ENCODE measurements at places on chromosomes 1 and 21.

GRCh38 chr1:179926850-179927205 lies 27.8 kb upstream of the CEP350 start:
- no peak for DNase-seq

DNA sequence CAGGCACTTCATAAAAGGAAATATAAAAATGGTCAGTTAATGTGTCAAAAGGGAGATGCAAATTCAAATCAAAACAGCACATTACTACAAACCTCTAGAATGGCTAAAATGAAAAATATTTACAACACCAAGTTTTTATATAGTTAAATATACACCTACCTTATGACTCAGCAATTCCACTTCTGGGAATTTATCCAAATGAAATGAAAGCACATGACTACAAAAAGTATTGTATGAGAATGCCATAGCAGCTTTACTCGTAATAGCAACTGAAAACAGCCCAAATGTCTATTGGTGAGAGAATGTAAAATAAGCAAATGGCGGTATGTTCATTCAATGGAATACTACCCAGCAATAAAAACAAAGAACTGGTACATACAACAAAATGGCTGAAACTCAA lies 175.8 kb upstream of the SPAG17 start:
- DNase-seq = no peak

GRCh38 chr1:60527567-60527966 lies 454.0 kb upstream of the C1orf87 start:
- DNase-seq = no peak

GRCh38 chr1:246139745-246140182 lies 367.3 kb downstream of the SMYD3 start:
- DNase-seq = no peak

DNA sequence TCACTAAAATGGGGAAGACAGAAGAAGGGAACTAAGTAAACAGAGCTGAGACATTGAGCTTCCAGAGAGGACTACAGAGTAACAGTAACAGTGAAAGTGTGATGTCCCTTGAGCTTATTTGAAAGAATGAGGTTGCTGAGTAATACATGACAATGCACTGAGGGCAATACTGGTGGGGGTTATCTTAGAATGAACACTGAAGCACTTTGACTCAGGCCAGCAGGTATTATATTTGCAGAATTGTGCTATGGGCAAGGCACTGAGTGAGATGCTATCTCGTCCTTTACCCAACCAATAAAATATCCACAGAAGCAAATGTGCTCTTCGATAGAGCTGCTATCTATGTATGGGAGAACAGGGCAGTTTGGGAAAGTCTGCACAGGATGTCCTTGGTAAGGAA lies 133.2 kb downstream of the DISP1 start:
- DNase-seq = no peak

- DNase-seq = no peak
These were observed 18.6 kb downstream of the TMEM81 start for GRCh38 chr1:205065666-205066065.

DNA sequence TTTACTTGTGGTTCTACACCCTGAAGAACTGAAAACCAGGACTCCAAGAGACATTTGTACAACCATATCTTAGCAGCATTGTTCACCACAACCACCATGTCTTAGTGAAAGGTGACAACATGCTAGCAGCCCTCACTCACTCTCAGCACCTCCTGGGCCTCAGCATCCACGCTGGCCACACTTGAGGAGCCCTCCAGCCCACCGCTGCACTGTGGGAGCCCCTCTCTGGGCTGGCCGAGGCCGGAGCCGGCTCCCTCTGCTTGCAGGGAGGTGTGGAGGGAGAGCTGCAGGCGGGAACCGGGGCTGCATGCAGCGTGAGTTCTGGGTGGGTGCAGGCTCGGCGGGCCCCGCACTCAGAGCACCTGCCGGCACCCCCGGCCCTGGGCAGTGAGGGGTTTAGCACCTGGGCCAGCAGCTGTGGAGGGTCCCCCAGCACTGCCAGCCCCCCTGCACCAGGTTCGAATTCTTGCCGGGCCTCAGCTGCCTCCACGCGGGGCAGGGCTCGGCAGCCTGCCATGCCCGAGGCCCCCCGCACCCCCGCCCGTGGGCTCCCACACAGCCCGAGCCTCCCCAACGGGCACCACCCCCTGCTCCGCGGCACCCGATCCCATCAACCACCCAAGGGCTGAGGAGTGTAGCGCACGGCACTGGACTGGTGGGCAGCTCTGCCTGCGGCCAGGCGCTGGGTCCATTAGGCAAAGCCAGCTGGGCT lies 9.2 kb downstream of the C1orf159 start:
- no peak for DNase-seq

DNA sequence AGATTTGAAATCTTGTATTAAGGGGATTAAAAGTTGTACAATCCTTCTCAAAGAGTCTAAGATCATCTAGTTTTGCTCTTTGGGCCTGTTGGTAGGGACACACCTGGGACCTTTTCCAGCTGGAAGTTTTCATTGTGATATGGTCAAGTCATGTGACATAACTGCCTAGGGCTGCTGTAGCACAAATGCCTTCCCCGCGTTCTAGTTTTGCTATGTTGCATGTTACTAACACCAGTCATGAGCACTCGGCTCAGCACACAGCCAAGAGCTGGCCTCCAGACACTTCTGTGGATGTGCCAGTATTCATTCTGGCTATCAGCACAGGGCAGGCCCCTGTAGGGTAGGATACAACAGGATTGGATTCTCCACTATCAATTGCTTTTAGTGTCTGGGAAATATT lies 14.6 kb upstream of the FLG2 start:
- DNase-seq = no peak

- DNase-seq = no peak
These were observed 20.9 kb downstream of the HLCS start for GRCh38 chr21:36945496-36946138.

DNA sequence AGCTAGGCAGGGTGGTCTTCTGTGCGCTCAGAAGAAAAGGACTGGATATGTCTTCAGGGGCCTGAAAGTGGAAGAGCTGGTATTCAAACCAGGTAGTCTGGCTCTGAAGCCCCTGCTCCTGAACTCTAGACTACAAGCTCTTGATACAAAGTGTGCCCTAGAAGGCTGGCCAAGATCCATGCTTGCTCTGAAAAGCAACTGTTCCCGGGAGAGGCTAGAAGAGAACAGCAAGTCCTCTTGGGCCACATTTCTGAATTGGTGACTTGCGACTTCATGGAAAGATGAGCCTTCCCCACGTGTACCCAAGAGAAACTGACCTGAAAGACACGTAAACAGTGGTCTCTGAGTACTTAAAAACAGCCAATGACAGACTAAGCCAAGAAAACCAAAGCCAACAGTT lies 123.3 kb upstream of the GRIK3 start:
- no peak for DNase-seq

GRCh38 chr1:26378088-26378878 lies 5.7 kb upstream of the ZNF683 start:
- DNase-seq = peak; percentile 84

DNA sequence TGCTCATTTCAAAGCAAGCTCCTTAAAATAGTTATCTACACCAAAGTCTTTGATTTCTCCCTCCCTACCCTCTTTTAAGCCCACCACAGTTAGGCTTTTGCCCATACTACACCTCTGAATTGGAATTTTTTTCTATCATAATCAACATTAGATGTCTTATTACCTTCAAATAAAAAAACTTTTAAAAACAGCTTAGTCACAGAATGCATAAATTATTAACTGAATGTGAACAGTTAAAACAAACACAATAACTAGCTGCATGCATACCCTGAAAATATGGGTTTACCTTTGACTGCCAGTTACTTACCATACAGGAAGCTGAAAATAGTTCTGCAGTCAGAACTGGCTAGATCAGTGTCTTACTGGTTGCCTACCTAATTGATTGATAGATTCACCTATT lies 210.9 kb downstream of the TGFB2 start:
- no peak for DNase-seq

DNA sequence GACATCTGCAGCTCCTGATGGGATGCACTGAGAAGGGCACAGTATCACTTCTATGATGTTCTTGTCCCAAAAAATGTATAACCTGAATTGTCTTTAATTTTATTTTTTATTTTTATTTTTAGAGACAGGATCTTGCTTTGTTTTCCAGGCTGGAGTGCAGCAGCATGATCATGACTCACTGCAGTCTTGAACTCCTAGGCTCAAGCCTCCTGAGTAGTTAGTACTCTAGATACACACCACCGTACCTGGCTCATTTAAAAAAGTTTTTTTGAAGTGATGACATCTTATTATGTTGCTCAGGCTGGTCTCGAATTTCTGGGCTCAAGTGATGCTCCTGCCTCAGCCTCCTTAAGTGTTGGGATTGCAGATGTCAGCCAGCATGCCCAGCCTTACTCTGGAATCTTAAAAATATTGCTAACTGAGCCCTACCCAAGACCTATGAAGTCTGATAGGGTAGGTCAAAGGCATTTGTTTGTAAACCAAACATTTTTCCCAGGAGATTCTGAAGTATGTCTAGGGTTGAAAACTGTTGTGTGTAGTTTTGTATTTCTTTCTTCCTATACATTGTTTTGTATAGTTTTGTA lies 68.9 kb downstream of the ATF6 start:
- DNase-seq = no peak

DNA sequence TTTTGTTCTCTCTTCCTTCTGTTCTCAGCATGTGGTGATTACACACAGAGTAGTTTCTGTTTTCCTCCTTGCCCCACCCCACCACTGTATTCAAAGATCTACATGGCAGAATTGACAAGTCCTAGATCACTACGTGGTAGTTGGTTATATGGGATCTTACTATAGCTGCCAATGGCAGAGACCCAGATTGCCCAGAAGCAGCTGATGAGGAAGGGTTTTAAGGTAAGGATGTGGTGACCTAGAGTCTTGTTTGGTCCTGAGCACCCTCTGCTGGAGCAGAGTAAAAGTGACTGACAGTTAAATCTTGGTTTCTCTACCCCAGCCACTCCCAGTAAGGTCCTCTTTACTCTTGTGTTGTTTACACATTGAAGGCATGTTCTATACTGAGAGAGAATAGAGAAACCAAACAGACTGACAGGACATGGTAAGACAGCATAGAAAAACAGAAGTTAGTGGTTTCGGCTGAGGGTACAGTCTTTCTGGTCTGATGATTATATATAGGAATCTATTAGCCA lies 22.8 kb upstream of the STRIP1 start:
- peak; percentile 77 for DNase-seq

DNA sequence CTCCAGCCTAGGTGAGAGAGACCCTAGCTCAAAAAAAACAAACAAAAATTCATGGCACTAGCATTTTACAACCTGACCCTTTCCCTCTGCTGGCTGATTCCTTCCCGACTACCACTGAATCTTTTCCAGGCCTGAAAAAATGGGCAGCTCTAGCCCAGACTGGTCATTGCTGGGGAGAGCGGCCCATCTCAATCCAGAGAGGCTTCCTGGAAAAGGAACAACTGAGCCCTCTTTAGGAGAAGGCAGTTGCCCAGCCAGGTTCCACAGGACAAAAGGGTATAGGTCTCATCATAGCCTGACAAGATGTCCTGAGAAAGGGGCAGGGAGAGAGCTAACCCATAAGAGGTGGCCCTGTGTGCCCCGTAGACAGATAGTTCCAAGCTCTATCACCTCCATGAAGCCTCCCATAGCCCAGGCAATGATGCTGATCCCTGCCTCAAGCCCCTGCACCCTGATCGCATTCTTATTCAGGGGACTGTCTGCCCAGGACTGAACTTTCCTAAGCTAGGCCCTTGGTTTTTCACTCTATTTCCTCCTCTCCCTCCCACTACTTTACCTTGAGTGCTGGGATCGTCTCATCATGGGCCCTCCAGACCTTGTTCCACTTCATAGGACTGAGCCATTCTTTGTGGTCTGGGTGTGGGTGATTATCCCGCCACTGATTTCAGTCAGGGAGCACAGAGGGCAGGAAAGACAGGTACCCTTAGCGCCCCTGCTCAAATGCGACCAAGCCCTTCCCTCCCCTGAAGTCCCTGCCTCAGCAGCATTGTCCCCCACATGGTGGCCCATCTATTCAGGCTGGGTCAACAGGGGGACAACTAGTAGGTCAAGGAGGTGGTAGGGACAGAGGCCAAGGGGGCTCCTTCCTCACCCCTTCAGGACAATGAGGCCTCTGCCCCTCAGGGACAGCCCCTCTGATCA lies 18.2 kb downstream of the RHBG start:
- no peak for DNase-seq

DNA sequence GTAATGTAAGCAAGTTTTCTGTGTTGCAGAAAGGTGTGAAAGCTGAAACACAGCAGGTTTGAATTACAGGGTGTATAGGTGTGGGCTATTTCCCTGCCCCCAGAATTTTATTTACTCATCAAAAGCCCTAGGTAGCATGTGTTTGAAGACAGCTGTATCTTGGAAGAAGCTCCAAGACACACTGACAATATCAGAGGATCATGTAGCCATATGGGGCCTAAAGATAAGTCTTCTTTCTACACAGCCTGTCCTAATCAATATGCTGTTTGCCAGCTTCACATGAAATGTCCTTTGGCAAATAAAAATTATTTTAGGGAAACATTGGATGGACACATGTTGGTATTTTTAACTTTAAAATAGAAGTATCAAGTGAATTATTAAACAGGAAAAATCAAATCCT lies 17.5 kb upstream of the SUCO start:
- no peak for DNase-seq

GRCh38 chr1:206635978-206636345 lies 626 bp downstream of the DYRK3 start:
- peak; percentile 45 for DNase-seq

DNA sequence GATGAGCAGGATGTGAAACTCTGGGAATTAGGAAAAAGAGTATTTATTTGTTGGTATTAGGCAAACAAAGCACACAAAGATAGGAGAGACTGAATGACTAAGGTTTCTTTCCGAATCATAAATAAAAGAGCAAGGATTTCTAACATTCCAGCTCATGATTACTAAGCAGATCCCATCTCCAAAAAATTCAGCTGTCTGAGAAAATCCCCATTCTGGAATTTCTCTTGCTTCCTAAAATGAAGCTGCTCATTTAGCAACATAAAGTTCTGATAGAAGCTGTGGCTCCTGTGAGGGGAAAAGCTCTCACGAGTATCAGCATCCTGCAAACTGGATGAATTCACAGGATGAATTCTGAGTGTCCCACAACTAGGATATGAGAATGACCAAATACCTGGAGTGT lies 6.7 kb upstream of the SH2D5 start:
- DNase-seq = no peak

- DNase-seq = peak; percentile 40
These were observed 221.3 kb downstream of the MRPL39 start for GRCh38 chr21:25385911-25386474.
